ENCODE measurements at places on chromosomes 6 and 20.
A peak's percentile ranks its signal among the peaks of the same experiment; 100 is the strongest.

GRCh38 chr20:46330831-46331371 is 22.6 kb upstream of the CDH22 start:
- peaks cover 11% of the 10 kb centered on the region for H3K27me3 ChIP-seq
- H3K36me3 ChIP-seq = no peaks in the 10 kb centered on the region
- no peaks in the 10 kb centered on the region for H3K4me1 ChIP-seq
- DNase-seq = no peak
- no peak overlapping the region for H3K4me3 ChIP-seq

DNA sequence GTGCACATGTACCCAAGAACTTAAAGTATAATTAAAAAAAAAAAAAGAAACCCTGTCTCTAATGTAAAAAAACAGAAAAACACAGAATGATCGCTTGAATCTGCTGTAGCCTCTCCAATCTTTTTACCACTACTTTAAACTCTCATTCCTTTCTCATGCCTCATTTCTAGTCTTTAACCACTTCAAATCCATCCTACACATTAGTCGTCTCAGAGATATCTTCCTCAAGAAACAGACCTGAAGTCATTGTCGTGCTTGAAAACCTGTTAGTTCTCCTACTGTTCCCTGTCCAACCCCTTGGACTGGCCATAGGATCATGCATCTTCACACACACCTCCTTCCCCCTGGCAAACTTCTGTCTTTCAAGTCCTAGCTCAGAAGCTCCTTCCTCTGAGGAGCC is 112.1 kb upstream of the BCLAF1 start:
- no peak overlapping the region for H3K4me3 ChIP-seq
- H3K4me1 ChIP-seq = no peaks in the 10 kb centered on the region

DNA sequence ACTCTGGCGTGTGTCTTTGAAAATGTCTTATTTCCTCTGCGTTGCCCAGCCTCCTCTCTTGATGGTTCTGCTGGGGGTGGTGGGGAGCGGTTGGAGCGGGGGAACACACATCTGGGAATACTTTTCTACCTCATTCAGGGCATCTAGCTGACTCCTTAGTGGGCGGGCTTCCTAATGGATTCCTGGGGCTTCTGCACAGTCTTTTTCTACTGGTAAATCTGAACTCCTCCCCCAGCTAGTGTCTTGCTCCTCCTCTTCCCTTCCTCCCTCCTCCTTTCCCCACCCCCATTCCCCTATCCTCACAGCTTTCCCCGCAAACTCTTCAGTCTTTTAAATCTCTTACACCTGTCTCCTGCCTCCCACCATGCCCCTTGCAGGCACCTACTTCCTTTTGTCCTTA is 74.4 kb downstream of the PRL start:
- H3K4me1 ChIP-seq = no peaks in the 10 kb centered on the region
- no peaks in the 10 kb centered on the region for H3K36me3 ChIP-seq
- no peak overlapping the region for H3K27ac ChIP-seq
- no peak overlapping the region for H3K4me3 ChIP-seq
- no peaks in the 10 kb centered on the region for H3K27me3 ChIP-seq

GRCh38 chr6:33204415-33205190 is at the start of gene HSD17B8:
Gene HSD17B8 (plus strand): TSS chr6:33204655. CDS start chr6:33204669, 14 bp downstream.
- peak within 1 kb of the TSS; percentile 76 for H3K27ac ChIP-seq
- no peaks in the 10 kb centered on the region for H3K27me3 ChIP-seq
- peak within 1 kb of the TSS; percentile 75 for H3K4me3 ChIP-seq
- peaks cover 11% of the 10 kb centered on the region for H3K36me3 ChIP-seq
- H3K4me1 ChIP-seq = peaks cover 40% of the 10 kb centered on the region
